ENCODE measurements at places on chromosomes 11 and 22.

GRCh38 chr11:109731451-109731850 is 309.5 kb downstream of the C11orf87 start:
- no peak for DNase-seq

DNA sequence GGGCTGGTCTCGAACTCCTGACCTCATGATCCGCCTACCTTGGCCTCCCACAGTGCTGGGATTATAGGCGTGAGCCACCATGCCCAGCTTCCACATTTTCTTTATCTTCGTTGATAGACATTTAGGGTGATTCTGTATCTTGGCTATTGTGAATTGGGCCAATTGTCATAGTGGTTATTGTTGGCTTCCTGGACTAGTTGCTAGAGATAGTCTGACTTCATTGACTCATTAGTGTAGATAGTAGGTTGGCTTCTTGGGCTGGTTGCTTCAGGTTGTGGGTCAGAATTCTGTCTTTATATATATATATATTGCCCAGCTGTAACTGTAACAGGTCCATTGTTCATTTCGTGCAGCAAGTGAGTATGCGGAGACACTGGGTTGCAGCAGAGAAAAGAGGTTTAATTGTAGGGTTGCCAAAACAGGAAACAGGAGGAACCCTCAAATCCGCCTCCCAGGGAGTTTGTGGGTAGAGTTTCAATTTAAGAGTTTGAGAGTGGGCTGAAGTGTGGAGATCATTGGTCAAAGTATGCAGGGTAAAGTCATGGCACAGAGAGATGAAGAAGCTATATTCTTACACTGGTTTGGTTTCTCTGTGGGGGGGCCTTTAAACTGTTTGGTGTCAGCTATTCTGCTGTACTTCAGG is 22.0 kb downstream of the ATG13 start:
- no peak for DNase-seq

DNA sequence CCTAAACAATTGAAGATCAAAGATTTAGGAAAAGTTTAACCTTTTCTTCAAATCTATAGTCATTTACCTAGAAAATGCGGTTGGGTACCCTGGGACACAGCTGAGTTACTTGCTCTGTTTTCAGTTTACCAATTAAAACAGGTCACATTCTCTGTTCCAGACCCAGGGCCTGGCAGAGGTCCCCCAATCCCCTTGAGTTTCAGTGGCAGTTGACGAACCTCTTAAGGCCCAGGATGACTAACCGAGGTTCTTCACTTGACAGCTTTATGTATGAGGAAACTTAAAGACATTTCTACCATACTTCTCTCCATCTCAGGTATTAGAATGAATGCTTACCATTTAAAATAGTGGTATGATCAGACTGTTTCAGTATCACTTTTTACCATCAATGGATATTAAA is 16.3 kb downstream of the LDHAL6A start:
- DNase-seq = no peak

DNA sequence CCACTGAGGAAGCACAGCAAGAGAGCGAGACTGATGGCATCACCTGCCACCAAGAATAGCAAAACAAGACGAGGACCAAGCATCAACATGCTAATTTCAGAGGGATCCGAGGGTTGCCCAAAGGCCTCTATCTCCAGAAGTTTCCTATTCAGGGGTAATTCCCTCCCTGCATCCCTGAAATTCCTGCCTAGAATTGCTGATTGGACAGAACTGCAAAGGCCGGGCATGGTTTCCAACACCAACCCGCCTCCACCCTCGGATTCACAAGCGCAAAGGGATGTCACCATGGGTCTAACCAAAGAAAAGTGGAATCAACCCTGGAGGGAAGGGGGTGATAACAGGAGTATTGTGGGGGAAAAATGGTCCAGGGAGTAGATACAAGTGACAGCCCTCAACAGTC is 28.3 kb upstream of the ETS1 start:
- no peak for DNase-seq

GRCh38 chr11:82845356-82846353 is 54.6 kb downstream of the PRCP start:
- DNase-seq = no peak

DNA sequence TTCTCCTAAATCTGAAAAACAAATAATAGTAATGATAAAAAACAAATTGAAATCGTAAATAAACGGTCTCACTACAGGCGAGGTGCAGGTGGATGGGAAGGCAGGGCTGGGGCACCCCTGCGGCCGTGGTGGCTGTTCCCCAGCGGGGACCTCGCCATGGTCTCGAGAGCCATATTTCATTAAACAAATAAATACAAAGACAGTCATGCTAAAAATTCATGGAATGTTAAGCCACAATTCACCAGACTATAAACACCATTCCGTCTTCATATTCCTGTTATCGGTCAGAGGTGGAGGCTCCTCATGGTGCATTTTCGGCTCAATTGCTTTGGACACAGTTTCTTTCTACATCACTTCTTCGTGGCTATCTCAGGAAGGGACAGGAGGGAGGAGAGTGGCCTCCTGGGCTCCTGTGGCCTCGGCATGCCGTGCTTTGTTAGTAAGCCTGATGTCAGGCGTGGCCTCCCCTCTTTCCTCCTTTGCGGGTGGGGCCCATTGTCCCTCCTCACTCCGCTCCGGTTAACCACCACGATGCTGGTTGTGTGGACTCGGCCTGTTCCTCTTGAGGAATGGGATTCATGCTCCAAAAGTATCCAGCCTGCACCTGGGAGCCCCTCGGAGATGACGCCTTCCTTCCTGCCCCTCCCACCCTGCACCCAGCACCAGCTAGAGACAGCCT is 16.1 kb upstream of the BRSK2 start:
- DNase-seq = no peak

DNA sequence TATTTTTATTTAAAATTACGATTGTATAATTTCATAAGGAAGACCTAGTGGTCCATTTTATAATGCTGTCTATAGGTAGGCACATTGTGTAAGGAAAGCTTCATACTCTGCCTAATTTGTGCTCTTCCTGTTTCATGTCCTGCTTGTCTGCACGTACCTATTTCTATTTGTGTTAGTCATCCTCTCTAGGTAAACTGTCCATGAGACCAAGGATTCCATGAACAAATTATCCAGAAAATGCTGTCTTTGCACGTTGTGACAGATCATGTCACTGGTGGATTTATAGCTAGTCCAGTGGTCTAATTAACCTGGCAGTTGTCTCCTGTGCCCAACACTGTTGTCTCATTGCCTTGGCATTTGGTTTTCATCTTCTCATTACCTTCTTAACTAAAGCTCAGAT is 44.7 kb downstream of the DNAJC24 start:
- DNase-seq = no peak

- DNase-seq = peak; percentile 80
Observed at GRCh38 chr11:75667831-75668450, 897 bp downstream of the MAP6 start.

GRCh38 chr11:19651653-19652052 is 61.0 kb upstream of the NAV2 start:
- DNase-seq = no peak

DNA sequence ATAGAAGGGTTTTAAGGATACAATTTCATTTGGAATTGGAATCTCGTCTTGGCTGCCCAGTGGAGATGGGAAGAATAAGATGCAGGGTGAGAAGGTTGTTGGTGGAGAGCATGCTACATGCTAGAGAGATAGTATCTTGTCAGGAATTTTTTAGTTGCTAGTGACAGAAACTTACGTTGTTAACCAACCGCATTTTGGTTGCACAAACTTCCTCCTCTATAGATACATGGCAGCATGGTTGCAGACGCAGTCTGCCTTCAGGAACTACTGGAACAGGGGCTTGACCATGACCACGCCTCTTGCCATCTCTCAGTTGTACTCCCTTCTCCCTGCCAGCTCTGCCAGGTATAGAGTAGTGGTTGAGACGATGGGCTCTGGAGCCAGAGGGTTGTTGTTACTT is 13.5 kb upstream of the CCDC90B start:
- DNase-seq = no peak

DNA sequence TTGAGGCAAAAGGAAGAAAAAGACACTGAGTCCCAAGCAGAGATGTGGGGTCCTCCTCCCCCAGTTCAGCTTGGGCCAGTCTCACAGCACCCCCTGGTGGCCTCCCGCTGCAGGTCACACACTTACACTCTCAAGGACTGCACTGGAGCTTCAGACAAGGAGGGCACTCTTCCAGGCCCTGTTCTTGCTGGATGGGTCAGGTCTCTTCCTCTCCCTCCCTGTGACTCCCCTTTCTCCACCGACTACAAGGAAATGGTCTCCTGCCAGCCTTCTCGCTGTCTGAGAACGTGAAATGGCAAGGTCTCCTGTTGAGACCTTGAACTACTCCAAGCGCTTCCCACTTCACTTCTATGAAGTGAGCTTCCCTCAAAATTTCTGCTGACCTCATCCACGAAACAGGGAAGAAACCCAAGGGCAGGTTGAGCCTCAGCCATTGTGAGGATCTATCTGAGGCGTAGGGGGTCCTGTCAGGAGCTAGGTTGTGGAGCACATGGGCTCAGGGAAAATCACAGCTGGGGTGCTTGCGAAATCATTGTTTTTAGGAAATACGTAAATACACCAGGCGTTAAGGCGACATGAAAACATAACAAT is 11.2 kb upstream of the IGLL1 start:
- DNase-seq = peak; percentile 30

DNA sequence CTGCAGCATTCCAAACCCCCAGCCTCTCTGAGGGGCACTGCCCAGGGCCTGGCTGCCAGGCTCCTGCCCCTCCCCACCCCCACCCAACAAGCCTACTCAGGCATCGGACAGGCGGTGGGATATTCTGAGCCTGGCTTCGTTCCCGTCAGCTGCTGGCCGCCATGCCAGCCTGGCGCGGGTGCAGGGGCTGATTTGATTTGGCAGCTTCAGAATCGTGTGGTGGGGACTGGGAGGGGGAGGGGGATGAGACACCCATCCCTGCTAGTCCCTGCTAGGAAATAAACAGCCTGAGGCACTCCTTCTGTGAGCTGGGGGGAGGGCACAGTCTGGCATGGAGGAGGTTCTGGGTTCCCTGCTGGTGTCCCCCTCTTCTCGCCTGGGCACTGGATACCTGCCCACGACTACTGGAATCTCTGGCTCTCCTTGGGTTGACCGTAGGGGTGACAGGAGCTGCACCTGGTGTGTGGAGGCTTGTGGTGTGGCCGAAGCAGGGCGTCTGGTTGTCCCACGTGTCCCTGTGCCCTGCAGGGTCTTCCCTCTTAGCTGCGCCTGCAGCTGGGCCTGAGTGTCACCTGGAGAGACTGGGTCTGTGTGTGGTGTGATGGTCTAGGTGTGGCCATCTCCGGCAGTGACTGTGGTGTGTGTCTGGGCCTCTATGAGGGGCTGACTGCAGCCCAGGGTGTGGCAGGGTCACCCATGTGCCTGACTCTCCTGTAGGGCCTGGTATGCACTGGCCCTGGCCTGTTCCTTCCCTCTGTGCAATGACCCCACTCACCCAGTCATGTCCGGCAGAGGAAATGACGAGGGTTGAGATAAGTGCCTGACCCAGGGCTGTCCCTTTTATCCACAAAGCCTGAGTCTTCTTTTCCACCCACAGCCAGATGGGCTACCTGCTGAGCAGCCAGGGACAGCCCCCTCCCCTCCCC is 42.2 kb downstream of the PDE2A start:
- DNase-seq = no peak

DNA sequence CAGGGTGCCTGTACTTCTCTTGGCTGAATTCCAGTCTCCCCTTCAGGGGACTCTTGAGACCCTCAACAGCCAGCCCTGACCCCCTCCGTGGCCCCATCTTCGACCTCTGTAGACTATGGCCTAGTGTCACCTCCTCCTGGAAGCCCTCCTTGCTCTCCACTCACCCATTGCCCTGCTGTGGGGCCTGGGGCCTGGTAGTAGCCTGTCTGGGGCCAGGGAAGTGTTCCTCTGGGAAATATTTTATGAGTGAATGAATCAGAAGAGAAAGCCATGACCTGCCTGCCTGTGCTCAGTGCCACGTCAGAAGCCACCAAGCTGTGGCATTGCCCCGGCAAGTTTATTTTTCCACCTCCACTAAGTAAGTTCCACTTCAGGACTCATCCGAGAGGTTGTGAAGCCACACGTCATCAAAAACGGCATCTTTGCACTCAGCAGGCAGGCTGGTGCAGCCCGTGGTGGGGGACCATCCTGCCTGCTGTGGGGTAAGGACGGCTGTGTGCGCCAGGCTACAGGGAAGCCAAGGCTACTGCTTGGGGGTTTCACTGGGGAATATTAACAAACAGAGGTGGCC is 59.6 kb upstream of the PPARA start:
- no peak for DNase-seq

DNA sequence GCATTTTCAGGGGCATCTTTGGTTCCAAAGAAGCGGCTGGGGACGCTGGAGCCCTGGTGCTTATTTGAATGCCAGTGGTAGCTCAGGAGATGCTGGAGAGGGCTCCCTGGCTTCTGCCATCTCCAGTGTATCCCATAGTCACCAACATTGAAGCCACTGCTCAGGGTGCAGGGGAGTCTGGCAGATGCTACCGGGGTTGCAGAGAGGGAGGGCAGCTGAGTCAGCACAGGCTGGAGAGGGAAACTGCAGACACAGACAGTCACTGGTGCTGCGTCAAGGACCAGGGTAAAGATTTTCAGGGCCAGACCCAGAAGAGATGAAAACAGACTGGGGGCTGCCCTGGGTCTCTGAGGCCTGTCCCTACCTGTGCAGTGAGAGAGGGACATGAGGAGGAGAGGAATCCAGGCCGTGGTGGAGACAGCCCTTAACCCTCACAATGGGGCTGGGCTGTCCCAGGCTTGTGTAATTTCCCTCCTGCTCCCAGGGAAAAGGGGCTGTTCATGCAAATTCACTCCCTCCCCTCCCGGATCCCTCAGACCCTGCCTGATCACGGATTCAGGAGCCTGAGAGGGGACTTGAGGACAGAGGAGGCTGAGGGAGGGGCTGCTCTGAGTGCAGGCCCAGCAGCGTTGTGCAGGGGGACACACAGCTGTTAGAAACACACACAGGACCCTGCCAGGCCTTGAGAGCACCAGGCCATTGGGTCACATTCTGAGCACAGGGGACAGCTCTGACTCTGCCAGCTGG is 126.9 kb upstream of the GRK3 start:
- no peak for DNase-seq

GRCh38 chr22:48711669-48712068 is 1116.0 kb downstream of the BRD1 start:
- DNase-seq = no peak

DNA sequence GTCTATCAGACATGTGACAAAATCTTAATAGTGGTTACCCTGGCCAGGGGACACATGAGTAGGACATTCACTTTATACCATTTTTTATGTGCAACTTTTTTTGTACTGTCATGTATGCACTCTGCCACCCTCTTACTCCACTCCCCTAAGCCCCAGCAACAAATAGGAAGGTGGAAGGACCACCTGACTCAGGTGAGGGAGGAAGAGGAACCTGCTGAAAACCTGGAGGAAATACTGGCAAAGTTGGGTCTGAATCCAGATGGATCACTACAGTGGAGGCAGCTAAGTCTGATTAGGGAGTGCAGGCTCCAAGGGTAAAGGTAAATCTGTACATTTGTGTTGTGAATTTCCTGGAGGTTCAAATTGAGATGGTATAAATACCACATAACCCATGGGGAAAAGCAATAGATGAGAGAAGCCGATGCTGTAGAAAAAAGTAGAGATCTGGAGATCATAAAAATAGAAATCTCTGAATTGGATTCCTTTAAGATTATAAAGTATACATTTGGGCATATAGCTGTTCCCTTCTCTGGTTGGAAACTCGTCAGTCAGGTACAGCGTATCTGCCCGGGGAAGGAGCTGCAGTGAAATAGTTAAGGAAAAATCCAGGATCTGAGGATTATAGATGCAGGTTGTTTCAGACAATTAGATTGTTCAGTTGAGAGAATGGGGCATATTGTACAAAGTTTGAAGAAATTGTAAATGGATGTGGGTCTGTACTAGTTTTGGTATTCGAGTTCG is 52.2 kb upstream of the OR9Q1 start:
- DNase-seq = no peak
